Effector memory CD4-positive, alpha-beta T cell (primary cell): ENCODE measurements at places on chromosomes 4 and X.

GRCh38 chr4:113094802-113095201, 45.3 kb downstream of the ANK2 start:
- no peak for DNase-seq

DNA sequence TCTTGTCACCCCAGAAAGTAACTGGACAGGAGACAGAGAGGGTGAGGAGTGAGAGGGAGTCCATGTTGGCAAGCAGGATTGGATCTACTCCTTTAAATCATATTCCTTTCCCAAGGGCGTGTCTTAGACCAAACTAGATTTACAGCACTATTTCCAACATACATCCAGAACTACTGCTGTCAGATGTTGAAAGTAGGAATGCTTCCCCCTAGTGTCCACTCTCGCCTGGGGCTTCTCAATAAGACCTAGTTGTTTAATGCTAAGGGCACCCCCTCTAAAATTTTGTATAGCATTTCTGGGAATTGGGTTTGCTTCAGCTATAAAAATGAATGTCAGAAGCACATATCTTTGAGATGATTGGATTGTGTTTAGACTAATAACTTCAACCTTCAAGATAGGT, 13.3 kb downstream of the OFD1 start:
- DNase-seq = no peak

DNA sequence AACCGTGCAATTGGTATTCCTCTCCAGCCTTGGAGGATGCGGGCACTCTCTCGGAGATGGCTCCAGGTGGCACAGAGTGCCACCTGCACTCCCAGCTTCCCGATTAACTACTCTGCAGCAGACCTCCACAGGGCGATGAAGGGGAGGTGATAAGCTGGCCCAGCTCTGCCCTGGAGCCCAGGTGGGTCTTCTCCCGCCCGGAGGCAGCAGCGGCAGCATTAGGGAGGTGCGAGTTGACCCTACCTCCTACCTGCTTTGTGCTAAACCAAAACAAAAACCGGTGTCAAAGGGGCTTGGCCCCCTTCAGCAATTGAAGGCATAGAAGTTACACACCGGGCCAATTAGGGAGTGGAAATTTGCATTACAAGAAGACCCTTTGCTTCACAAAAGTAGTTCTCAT, 137.4 kb upstream of the MAMLD1 start:
- DNase-seq = no peak

DNA sequence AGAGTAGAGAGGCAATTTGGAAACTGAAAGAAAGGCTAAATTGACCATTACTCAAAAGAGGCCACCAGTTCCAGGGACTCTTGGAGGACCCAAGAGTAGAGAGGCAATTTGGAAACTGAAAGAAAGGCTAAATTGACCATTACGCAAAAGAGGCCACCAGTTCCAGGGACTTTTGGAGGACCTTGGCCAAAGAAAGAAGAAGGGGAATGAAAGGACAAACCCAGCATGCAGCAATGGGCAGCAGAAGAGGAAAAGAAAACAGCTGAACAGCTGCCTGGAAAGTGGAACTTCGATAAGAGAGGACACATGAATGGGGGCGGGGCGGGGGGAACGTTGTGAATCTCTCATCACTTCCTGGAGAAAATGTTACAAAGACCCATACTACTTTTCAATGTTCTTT, 80.8 kb downstream of the PALLD start:
- no peak for DNase-seq

- DNase-seq = no peak
Measured at GRCh38 chrX:9865804-9866472, 79.7 kb downstream of the SHROOM2 start.

DNA sequence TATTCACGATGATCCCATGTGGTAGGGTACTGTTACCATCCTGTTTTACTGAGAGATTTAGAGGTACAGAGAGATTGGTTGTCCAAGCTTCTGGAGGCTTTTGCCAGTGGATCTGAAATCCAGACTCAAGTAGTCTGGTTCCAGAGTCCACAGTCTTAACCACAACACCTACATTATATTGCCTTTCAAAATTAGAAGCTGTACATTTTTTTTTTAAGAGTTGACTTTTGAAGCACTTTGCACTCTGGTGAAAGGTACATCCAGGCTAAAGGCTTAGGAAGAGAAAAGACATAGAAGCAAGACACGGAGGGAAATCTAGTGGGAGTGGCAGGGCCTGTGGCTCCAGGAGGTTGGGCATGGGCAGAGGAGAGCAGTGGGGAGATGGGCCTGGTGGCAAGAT, 122.1 kb downstream of the AFF1 start:
- no peak for DNase-seq

DNA sequence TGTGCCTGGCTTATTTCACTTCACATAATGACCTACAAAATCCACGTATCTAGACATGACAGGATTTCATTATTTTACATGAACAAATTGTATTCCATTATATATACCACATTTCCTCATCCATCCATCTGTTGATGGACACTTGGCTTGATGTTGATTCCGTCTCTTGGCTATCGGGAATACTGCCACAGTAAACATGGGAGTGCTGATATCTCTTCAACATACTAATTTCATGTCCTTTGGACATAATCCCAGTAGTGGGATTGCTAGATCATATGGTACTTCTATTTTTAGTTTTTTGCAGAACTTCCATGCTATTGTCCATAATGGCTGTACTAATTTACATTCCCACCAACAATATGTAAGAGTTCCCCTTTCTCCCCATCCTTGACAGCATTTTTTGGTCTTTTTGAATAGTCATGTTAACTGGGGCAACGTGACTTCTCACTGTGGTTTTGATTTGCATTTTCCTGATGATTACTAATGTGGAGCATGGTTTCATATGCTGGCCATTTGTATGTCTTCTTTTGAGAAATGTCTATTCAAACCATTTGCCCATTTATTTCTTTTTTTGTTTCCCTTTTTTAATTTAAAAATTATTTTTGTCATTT, 68.9 kb downstream of the HTRA3 start:
- no peak for DNase-seq

- DNase-seq = no peak
Measured at GRCh38 chr4:116702949-116703348, 382.4 kb downstream of the TRAM1L1 start.

- no peak for DNase-seq
Measured at GRCh38 chrX:46953597-46953996, 41.4 kb downstream of the JADE3 start.

- no peak for DNase-seq
Measured at GRCh38 chr4:11564021-11564420, 135.3 kb upstream of the HS3ST1 start.

DNA sequence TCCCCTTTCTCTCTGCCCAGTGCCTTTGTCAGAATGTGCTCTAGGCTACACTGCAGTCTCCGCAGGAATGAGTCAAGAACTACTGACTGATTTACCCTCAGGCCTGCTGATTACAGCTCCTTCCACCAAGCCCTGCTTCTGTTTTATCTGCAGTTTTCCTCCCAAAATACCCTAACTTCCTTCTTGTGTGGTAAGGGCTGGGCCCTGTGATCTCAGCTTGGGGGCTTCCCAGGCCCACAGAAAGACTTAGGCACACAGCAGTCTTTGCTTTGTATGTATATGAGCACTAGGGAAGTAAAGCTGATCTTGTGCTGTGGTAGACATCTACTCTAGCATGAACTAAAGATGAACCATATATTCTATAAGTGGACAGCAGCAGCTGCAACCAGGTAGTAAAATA, 18.8 kb downstream of the PAK3 start:
- no peak for DNase-seq

GRCh38 chr4:25818371-25818871, 44.4 kb downstream of the SEL1L3 start:
- DNase-seq = no peak

DNA sequence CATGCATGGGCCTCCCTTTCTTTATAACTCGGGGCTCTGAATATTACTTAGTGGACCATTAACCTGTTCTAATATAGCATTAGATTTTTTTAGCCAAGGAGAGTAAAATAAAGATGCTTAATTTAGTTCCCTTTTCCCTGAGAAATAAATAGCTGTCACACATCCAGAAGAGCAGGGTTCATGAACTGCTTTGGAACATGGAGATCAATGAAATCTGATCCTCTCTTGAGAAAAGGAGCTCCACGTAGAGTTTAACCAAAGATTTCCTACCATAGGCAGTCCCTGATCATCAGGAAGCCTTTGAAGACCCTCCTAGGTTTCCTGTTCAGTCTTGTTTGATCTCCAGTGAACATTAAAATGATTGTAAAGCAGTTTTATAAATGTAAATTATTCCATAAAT, 8.5 kb upstream of the PCDH19 start:
- DNase-seq = no peak

DNA sequence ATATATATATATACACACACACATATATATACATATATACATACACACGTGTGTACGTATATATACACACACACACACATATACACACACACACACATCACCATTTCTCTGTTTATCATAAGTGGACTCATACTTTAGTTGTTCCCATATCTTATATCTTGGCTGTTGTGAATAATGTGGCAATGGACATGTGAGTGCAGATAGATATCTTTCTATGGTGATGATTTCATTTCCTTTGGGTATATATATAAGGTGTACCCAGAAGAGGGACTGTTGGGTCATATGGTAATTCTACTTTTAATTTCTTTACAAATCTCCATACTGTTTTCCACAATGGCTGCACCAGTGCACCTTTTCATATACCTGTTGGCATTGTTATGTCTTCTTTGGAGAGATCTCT, 105.9 kb downstream of the LARP1B start:
- DNase-seq = no peak

GRCh38 chr4:11050766-11051165, 366.2 kb upstream of the CLNK start:
- DNase-seq = no peak

DNA sequence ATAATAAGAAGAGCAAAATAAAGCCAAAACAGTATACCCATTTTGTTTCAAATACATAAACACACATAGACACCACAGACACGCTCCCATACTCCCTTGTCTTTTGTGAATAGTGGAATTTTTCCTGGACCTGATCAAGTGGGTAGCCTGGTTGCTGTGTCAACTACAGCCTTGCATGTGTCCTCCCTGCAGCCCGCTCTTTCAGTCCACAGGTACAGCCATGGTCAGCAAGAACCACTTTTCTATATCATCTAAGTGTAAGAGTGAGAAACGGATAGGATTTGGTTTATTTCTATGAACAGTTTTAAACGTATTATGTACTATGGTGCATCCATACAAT, 9.8 kb downstream of the PWWP3B start:
- DNase-seq = no peak

DNA sequence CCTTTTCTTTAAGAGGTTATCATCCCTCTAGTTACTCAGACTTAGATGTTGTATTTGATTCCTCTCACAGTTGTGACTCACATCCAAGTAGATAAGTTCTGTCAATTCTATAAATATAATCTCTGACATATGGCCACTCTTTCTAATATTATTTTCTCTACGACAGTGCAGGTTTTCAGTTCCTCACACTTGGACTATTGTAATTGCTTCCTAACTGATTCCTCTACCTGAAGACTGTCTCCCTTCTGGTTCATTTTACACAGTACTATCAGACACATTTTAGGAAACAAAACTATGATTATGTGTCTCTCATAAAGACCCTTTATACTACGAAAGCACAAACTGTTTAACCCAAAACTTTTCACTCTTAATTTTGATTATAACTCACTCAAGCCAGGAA, 31.3 kb upstream of the GNRHR start:
- DNase-seq = no peak

DNA sequence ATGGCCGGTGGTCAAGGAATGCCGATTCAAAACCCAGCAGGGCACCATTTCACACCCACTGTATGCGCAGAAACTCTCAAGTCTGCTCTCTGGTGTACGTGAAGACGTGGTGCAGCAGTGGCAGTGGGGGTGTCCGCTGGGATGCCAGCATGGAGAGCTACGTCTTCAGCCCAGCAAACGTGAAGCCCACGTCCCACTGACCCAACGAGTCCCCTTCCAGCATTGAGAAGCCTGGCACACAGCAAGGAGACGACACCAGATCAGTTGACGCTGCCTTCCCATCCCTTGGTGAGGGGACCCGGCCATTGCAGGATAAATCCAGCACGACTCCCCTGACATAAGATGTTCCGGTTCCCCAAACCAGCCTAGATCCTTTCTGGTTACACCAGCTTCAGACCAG, 2.2 kb upstream of the PLXNB3 start:
- DNase-seq = no peak

DNA sequence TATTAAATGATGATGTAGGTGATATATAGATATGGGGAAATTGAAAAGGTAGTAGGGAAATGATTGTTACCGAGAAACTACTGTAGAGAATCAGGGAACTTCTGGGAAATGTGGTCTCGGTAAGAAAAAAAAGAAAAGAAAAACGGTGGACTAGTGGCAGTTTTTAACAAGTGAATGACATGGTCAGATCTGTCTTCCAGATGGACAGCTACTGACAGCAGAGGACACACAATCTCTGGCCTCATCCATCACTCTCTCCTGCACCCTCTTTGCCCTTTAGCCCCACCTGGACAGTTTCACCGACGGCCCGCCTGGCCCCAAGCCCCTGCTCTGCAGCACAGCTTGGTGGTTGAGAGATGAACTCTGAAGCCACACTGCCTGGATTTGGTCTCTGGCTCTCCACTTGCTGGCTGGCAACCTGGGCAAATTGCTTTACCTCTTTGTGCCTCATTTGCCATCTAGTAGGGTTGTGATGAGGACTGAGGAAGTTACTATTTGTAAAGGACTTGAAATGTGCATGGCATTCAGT, 23.4 kb downstream of the RBM47 start:
- no peak for DNase-seq
